Stimulated activated CD8-positive, alpha-beta memory T cell treated with anti-CD3 and anti-CD28 coated beads, Interleukin-4, amount 100 ng/mL, for 1 hour (primary cell): ENCODE measurements at places on chromosomes 12 and 14.

- DNase-seq, result no peak
These were observed 192.2 kb upstream of the ARHGAP5 start for GRCh38 chr14:31884776-31885379.

DNA sequence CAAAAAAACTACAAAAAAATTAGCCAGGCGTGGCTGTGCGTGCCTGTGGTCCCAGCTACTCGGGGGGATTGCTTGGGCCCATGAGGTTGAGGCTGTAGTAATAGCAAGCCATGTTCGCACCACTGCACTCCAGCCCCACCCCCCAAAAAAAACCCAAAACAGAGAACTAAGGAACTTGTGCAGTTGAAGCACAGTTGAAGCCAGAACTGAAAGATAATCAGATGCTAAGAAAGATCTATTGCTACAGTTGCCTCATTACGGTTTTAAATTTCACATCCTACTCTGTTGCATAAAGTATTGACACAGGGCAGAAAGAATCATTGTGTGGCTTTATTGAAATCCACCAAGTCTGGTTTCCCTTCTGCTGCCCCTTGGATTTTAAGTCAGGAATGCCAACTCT is 3.8 kb downstream of the CS start:
- no peak for DNase-seq

DNA sequence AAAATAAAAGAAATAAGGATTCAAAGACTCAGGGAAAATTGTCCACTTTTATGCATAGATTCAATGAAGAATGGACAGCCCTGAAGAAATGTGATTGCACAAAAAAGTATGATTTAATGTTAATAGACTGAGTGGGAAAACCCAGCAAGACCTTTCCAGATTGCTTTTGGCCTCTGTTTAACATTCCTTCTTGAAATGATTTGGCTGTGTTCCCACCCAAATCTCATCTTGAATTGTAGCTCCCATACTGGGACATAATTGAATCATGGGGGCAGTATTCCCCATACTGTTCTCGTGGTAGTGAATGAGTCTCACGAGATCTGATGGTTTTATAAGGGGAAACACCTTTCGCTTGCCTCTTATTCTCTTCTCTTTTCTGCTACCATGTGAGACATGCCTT is 1316.9 kb upstream of the SEL1L start:
- no peak for DNase-seq

DNA sequence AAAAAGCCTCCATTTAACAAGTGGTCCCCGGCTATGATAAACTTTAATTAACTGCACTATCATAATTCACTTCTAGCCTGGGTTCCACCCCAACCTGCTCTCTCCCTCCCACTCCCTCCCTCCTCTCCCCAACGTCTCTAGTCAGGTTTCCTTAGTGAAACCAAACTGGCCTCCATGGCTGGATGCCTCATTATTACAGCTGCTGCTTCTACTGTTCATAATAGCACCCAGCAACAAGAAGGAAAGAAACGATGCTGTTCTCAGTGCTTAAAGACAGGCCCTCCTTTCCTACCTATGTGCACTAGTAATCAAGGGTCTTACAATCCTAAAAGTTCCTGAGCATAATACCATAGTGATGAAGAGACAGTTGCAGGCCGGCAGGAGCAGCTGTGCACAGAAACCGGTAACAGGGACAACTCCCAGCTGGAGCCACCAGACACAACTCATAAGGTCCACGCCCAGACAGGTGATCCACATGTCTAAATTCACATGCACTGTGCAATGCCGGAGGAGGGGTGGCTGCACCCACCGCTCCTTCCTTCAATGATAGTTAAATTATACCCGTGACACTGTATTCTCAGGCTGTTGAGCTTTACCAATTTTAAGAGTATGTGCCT is 6.2 kb downstream of the IRF2BPL start:
- DNase-seq, result no peak

GRCh38 chr14:74671789-74672188 is 41.1 kb downstream of the AREL1 start:
- no peak for DNase-seq
